Urinary bladder (tissue), 4 donors: ENCODE measurements at places on chromosomes 4 and X. TPM values are rescaled to one million over a fixed set of nuclear protein-coding genes. Genes with fewer than 3 reads are reported as not detected.

Gene VCX3A
- not detected for polyA plus RNA-seq

Gene RBM47
- polyA plus RNA-seq: 7.6 TPM

Gene PFKFB1
- 0.23 TPM for polyA plus RNA-seq

Gene SUPT20HL1
- 0.04 TPM for polyA plus RNA-seq

Gene DUX4
- polyA plus RNA-seq: not detected

Gene ADD1
- polyA plus RNA-seq: 277 TPM

Gene BMP3
- 1.2 TPM for polyA plus RNA-seq

Gene ADAM29
- not detected for polyA plus RNA-seq

Gene KLB
- 0.48 TPM for polyA plus RNA-seq

Gene EXOSC9
- polyA plus RNA-seq: 20.3 TPM

Gene GPC3
- polyA plus RNA-seq: 22.1 TPM

Gene MAGEC3
- not detected for polyA plus RNA-seq

Gene NXF3
- polyA plus RNA-seq: 0.08 TPM

Gene RS1
- not detected for polyA plus RNA-seq

Gene USP46
- 7.3 TPM for polyA plus RNA-seq

Gene PCDH10
- 4.0 TPM for polyA plus RNA-seq

Gene PABPC1L2B
- polyA plus RNA-seq: not detected

Gene BTC
- 7.1 TPM for polyA plus RNA-seq

Gene STPG2
- polyA plus RNA-seq: 0.03 TPM

Gene STARD8
- polyA plus RNA-seq: 12.4 TPM

Gene POF1B
- 2.2 TPM for polyA plus RNA-seq

Gene ZNF711
- polyA plus RNA-seq: 7.4 TPM

Gene NKX3-2
- not detected for polyA plus RNA-seq

Gene SYTL4
- polyA plus RNA-seq: 12.5 TPM

Gene ARR3
- not detected for polyA plus RNA-seq

Gene BEX3
- 153 TPM for polyA plus RNA-seq

Gene PDE6B
- polyA plus RNA-seq: 4.1 TPM

Gene NRK
- polyA plus RNA-seq: 0.34 TPM

Gene MSX1
- 15.2 TPM for polyA plus RNA-seq

Gene MAPK10
- polyA plus RNA-seq: 15.5 TPM

Gene MAGEA8
- not detected for polyA plus RNA-seq

Gene NKX6-1
- polyA plus RNA-seq: 0.10 TPM
